ENCODE measurements at places on chromosomes 1 and 21.

DNA sequence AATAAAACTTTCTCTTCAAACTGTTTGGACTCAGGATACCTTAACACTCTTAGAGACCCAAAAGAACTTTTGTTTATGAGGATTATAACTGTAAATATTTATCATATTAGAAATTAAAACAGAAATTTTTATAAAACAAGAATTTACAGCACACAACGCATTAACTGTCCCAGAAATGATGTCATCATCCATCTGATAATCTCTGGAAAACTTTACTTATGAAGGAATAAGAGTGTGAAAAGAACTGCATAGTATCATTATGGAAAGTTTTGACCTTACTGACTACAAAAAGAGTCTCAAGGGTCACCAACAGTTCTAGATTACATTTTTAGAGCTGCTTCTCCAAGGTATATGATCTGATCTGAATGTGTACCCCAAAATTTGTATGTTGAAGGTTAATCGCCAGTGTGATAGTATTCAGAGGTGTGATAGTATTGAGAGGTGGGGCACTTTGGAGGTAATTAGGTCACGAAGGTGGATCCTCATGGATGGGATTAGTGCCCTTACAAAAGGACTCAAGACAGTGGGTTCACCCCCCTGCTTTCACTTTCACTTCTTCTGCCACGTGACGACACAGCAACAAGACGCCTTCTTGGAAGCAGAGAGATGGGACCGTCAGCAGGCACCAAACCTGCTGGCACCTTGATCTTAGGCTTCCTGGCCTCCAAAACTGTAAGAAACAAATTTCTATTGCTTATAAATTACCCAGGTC is 95.7 kb upstream of the NR5A2 start:
- DNase-seq = no peak

- no peak for DNase-seq
Measured at GRCh38 chr1:107934578-107934977, 30.4 kb downstream of the VAV3 start.

GRCh38 chr1:20485527-20486456 is at the start of gene CAMK2N1:
TSS of gene CAMK2N1 (minus strand) at chr1:20486210. CDS start at chr1:20485379, 831 bp downstream.
- DNase-seq = no peak

- DNase-seq = no peak
Measured at GRCh38 chr1:6923012-6923411, 137.8 kb downstream of the CAMTA1 start.
